RPMI7951 (cell line): ENCODE measurements at places on chromosomes 11 and 22.

DNA sequence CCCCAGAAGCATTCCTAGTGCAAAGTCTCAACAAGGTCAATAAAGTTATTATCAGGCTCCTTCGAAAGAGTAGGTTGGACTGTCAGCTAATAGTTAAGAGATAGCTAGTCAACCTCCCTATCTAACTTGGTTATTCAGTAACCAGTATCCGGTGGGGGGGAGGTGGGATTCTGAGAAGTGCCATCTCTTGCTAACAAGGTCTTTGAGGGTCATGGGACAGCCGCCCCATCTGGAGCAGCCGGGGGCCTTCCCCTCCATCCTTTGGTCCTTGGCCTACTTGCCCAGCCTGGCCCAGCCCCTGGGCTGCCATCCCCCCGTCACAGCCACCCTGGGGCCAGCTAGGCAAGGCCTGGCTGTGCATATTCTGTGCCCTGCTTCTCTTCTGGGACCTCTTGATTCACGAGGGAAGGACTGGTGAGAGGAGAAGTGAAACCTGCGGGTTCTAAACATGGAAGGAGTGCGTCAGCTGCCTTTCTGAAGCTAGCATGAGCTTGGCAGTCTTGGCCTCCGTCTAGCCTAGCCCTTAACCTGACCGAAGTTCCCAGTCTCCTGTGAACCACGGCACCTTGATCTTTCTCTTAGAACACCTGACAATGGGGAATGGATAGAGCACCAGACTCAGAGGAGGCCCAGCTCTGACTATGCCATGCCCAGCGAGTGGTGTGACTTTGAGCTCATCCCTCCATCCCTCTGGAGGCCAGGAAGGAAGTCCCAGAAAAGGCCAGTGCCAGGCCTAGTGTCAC lies 9.3 kb downstream of the SLC37A2 start:
- no peak for DNase-seq

DNA sequence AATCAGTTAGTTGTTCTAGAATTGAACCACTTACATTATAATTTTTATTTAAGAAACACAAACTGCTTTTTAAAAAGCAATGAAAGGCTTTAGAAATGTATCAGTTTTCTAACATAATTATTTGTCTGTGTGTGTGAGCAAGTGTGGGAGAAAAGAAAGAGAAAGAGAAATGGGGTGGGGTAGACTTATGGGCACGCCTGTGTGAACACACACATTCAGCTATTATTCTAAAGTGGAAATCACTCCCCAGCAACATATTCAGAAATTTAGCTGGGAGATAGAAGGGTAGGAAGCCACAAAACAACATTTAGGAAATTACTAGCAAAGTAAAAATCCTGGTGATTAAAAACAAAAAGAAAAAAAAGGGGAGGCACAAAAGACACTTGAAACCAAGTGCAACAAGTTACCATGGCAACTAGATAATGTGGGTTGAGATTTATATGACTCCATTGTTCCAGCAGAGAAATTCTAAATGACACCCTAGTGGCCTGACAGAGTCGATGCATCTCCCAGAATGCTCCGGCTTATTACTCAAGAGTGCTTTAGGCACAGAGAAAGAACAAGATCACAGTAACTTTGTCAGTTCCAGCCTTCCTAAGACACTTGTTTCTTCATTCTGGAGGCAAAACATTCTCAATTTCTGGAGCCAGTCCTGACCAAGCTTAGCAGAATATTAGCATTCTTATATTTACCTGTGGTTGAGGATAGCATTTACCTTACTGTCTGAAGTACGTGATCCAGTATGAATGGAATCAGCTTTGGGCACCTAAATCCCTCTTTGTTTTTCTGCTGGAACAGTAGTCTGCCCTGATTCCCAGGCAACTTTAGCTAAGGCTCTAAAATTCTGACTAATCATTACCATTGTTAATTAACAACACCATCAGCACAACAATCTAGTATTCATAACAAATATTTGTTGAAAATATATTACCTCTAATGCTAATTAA lies 444.4 kb downstream of the DLG2 start:
- DNase-seq: peak; percentile 4

DNA sequence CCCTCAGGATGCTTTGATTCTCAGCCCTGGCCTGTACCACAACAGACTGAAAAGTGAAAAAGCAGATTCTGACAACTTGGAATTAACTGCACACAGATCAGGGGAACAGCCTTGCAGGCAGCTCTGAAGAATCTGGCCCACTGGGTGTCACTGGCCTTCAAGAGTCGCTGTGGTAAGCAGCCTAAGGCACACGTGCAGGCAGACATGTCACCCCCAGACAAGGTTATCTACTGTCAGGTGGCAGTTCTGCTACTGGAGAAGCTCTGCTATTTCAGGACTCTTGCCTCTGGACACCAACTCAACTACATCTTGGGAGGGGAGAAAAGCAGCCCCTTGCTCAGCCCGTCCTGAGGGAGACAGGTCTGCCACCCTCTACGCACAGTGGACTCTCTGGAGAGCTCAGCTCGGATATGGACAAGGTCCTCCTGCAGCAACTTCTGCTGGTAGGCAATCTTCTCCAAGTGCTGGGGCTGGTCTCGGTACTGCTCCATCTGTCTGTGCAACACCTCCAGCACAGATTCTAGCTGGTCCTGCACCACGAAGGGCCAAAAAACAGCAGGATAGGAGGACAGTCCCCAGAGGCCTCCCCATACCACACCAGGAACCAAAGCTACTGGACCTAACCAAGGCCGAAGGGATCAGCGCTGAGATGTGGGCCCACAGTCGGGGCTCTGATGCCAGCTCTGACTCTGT lies 63.0 kb downstream of the C11orf58 start:
- DNase-seq: no peak

- DNase-seq: no peak
Observed at GRCh38 chr11:68897441-68897840, 6.2 kb downstream of the MRPL21 start.

- DNase-seq: no peak
Observed at GRCh38 chr22:34797826-34798225, 268.1 kb upstream of the ISX start.

DNA sequence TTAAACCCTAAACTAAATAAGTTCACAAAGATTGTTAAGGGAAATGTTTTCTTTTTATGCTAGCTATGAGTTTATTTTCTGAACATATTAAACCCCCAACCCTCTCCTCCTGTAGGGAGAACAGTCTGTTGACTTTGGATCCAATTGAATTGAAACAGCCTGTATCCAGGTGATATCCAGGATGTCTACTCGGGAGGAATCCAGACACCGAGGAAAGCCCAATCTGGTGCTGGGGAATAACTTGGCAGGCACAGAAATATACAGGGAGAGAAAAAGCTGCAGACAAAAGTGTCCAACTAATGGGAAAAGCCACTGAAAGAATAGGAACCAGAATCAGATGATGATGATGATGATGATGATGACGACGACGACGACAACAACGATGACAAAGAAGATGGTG lies 93.9 kb upstream of the API5 start:
- no peak for DNase-seq

DNA sequence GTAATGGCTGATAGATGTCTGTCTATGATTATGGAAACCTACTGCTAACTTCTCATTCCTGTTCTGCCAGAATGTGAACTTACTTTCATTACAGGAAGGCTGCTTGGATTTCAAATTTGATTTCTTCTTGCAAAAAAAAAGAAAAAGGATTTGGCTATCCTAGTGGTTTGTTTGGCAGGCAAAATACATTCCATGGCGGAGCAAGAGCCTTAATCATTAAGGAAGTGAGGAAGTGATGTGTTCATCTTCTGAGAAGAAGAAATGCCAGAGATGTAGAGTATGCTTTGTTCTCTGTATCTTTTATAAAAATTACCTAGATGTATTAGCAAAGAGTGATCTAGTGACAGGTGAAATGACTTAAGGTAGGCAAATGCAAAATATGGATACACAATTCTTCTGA lies 356.3 kb downstream of the SOX6 start:
- peak; percentile 16 for DNase-seq

- no peak for DNase-seq
Observed at GRCh38 chr11:41786087-41786486, 326.6 kb upstream of the LRRC4C start.

GRCh38 chr11:10566257-10566957 lies 2.1 kb downstream of the LYVE1 start:
- DNase-seq: no peak

DNA sequence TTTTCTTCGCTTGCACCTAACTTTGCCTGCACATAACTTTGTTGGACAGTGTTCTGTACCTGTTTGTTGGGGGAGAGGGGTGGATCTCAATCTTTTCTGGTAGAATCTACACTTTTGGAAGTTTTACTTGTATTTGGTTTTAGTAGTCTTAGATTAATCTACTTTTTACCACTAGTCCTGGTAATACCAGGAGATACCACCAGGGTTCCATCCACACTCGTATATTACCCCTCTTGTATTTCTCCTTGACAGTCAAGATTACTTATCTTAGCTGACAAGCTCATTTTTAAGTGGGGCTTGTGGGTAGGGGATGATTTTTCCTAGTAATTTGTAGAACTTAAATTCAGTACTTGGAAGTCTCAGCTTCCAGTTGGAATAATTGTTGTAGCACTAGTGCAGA lies 37.3 kb upstream of the TECTA start:
- DNase-seq: no peak

DNA sequence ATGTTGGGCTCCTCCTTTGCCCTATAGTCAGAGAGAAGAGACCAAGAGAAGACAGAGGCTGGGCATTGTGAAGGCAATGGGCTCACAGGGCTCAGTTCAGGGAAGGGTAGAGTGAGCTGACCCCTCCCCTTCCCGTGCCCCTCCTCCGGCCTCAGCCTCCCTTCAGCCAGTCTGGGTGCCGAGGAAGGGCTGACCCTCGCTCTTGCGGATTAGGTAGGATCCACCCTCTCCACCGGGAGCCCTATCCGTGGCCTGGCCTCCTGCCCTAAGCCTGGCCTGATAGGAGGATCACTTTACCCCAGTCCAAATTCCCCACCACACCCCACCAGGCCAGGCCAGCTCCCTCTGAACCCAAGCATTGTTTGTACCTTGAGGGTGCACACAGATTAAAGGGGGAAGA lies 1.8 kb upstream of the PPP1R14B start:
- DNase-seq: no peak

GRCh38 chr11:11985954-11986949 lies 22.2 kb downstream of the DKK3 start:
- DNase-seq: no peak

GRCh38 chr11:108170184-108170583 lies 48.8 kb downstream of the ACAT1 start:
- DNase-seq: no peak
